ENCODE measurements at places on chromosomes 2 and 18.
A peak's percentile ranks its signal among the peaks of the same experiment; 100 is the strongest.

GRCh38 chr2:65033178-65033577, 23.0 kb upstream of the CEP68 start:
- no peak for DNase-seq

DNA sequence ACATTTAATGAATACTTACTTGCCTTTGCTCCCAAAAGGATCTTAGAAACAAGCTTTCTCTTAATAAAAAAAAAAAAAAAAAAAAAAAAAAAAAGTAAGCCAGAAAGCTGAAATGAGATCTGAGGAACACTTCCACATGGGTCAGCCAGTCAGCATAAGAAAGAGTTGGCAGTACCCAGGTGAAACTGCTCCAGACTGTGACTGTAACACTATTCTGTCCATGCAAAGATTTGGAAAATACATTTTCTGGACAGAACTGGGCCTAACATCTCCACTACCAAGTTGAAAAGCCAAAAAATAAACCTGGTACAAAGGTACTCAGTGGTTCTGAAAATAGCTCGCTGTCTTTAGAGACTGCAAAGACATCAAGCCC, 135.7 kb downstream of the THADA start:
- DNase-seq, result no peak

DNA sequence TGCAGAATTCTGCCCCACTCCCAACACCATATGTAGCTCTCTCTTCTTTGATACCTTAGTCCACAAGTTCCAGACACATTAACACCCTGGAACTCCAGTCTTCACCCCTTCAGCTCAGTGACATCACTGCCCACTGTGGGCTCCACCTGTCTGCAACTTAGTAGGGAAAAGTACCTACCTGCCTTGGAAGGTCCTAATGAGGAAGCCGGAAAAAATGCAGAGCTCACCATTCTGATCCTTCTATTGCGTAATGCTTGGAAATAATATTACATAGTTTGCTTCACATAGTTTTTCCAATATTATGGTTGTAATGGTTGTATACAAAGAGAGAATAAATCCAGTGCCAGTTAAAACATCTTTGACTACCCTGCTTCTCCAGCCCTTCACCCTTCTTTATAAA, 738.4 kb downstream of the RNF144A start:
- no peak for DNase-seq

- DNase-seq, result no peak
These were observed 81.9 kb downstream of the EPB41L5 start for GRCh38 chr2:120094795-120095194.

DNA sequence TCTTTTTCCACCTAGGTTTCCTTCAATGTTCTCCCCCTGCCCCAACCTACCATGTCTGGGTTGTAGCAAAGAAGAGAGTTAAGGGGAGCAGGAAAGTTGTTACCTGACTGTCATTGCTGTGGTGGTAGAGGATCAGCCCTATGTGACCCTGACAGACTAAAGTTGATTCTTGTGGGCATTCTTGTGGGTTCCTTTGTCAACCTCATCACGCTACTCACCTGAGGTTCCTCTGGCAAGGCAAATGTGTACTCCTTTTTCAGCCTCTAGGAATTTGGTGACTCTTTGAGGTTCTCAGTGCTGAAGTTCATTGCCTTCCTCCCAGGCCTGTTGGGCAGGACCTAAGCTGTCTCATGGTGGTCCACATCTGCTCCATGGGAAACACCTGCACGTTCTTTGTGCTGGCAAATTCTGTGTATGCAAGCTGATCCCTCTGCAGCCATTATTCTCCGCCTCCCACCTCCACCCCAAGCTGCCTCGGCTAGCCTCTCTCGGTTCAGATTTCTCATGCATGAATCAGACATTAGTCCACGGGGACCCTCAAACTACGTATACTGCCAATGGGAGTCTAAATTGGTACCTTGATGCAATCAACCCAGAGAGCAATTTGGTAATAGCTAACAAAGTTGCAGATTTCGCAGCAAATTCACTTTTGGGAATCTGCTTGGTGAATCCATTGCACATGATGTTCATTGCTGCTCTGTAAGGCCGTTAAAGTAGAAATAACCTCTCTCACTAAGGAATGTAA, 1.5 kb upstream of the GMCL1 start:
- no peak for DNase-seq

DNA sequence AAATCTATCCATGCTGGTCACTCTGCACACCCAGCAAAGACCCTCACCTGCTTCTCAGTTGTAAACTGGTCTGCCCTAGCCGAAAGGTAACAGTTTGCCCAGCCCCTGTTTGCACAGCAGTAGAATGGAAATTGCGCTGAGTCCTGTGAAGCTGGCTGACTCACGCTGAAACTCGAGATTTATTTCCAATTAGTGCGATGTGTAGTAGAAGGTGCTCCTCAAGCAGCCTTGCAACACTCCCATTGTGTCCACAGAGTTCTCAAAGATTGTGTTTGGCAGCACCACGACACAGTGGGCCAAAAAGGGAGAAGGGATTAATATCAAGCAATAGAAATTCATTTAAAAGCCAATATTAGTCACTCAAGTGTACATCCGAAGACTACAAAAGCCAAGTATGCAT, 21.7 kb upstream of the APCDD1 start:
- DNase-seq, result no peak

- DNase-seq, result no peak
These were observed 200.3 kb upstream of the ID2 start for GRCh38 chr2:8481463-8482009.

DNA sequence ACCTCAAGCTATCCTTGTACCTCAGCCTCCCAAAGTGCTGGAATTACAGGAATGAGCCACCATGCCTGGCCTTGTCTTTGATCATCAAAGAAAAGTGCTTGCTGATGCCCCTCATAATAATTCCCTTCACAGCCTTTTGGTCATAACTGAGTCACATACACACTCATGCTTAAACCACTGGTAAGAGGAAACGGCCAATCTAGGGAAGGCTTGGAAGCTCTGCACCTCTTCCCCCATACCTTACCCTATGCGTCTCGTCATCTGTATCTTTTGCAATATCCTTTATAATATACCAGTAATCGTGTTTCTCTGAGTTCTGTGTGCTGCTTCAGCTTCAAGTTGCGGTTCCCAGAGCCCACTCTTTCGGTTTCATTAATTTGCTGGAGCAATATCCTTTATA, 4.8 kb upstream of the RNF138 start:
- DNase-seq, result no peak

- DNase-seq, result no peak
These were observed 311.9 kb downstream of the NRXN1 start for GRCh38 chr2:50719837-50720696.

GRCh38 chr2:213013979-213014378, 137.4 kb downstream of the IKZF2 start:
- no peak for DNase-seq

- no peak for DNase-seq
These were observed 152.7 kb upstream of the SOX11 start for GRCh38 chr2:5539282-5540165.

DNA sequence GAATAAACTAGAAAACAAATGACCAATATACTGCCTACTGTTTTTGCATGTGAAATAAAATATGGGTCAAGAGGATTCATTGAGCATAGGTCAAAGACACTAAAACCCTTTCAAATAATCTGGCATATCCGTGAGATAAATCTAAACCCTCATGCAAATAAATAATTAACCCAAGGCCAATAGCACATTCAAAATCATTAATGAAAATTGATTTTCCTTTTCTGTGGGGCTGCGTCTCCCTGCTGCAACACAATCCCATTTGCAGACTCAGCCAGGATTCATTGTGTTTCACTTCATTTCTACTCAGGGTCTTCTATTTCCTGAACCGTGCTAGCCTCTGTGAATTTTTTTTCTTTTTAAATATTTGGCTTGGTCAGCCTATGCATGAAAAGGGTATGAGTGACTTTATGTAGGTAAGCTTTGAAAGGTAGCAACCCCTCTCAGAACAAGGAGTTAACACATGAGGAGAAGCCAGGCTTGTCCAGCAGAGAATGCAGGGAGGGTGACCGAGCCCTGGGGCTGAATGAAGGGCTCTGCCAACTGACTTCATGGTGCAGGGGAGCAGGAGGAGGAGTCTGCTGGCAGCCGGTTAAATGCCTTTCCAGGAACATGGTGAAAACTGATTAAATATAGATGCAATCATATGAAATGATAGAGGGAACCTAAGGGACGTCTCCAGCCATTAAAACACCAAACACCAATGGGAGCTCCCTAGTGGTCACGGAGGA, 10.3 kb upstream of the CTAGE1 start:
- DNase-seq, result no peak

DNA sequence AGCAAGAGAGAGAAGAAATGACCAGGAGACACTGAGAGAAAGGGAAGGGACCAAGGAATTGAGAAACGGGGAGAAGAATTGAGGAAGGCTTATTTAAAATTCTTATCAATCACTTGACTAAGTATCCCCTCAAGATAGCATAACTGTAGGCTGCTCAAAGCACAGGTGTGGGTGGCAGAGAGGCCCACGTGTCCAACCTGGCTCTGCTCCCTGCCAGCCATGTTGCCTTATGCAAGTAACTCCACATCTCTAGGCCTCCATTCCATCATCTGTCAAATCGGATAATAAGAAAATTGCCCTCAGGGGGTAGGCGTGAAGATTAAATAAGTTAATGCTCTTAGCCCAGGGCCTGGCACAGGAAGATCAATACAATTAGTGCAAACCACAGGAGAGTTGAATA, 7.4 kb upstream of the NPAS2 start:
- DNase-seq, result no peak

- no peak for DNase-seq
These were observed 73.2 kb downstream of the MBP start for GRCh38 chr18:77059294-77059916.

GRCh38 chr2:113054066-113054465, 1.4 kb upstream of the IL36B start:
- no peak for DNase-seq

- DNase-seq, result no peak
These were observed 256.0 kb downstream of the KIAA1328 start for GRCh38 chr18:37084912-37085311.

DNA sequence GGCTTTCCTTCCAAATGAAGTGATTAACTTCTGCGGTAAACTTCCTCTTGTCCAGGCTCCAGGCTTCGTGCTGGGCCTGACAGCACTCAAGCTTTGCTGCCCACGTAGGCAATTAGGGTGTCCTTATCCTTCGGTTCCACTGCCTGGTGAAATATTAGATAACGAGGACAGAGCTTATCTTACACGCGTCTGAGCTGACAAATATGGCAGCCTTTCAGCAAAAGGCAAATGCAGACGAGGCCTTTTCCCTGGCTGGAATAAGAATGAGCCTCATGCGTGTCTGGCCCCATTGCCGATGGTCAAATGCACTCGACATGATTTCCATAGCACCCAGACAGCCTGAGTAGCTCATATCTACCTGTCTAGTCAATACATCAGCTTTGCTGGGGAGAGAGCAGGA, 141.5 kb downstream of the FAM210A start:
- no peak for DNase-seq

GRCh38 chr2:231905026-231905425, 21.2 kb downstream of the NPPC start:
- DNase-seq, result no peak

GRCh38 chr2:74391209-74391579, 11.1 kb upstream of the DCTN1 start:
- no peak for DNase-seq

GRCh38 chr2:180728928-180729559, 251.4 kb upstream of the UBE2E3 start:
- DNase-seq, result peak; percentile 78

- DNase-seq, result no peak
These were observed 41.5 kb downstream of the LMAN2L start for GRCh38 chr2:96698221-96698861.

GRCh38 chr18:8808001-8808400, 102.6 kb downstream of the MTCL1 start:
- no peak for DNase-seq

- DNase-seq, result peak; percentile 97
These were observed 60.9 kb upstream of the MMADHC start for GRCh38 chr2:149648282-149649030.

DNA sequence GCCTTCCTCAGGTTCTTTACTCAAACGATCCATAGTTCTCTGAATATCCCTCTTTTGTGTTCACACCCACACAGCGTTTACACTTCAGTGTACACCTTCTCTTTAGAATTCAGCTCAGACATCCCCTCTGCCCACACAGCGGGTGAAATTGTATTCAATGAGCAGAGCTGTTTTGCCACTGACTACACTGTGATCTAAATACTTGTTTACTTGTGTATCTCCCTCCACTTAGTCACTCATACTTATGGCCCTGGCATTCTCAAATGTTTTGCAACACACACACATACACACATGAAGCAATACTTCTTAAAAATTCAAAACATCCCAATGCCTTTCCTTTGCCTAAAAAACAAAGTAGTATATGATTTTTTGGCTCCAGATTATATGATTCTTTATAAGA, 297.1 kb downstream of the TMX3 start:
- DNase-seq, result no peak

DNA sequence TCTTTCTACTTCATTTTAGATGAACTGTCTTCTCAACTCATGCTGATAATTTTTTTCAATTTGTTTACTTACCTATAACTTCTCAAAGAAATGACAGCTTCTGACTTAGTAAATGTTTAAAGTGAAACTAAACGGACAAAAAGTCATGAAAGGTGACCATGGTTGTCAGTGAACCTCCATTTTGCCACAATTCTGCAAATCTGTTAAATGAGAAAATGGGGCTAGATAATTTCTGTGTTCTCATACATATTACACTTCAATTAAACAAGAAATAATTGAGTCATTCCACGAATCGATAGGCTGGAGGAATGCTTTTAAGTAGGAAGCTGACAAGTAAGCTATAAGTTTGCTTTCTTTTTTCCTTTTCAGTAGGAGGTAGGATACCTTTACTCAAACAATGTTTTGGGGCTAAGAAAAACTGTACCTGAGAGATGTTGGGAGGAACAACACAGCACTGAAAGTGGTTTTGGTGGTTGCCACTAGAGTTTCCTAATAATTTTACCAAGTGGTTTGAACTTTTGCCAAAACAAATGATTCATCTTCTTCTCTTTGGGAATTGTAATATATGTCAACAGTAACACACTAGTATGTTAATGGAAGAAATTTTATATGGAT, 17.1 kb downstream of the DYNAP start:
- DNase-seq, result no peak

GRCh38 chr18:21366896-21367295, 124.9 kb downstream of the GREB1L start:
- DNase-seq, result no peak

GRCh38 chr2:231922311-231923009, 3.7 kb downstream of the NPPC start:
- DNase-seq, result no peak

- DNase-seq, result no peak
These were observed 103.7 kb downstream of the CACNB4 start for GRCh38 chr2:151995161-151995557.

DNA sequence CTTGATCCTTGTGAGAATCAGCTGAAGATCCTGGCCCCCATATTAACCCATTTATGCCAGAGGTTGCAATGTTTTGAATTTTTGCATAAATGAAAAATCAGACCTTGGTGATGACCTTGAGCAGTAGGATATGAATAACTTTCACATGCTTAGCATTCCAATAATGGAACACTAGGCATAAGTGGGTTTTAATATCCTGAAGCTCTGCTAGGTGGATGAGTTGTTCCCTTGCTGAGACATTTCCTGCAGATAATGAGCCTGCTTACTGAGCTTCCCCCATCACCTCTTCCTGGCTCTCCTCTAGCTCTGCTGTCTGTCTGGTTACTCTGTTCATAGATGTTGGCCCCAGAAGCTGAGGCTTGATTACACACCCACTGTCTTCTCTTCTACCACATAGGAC, 25.5 kb upstream of the SEC11C start:
- DNase-seq, result peak; percentile 3

GRCh38 chr2:1717113-1717512, 27.2 kb downstream of the PXDN start:
- DNase-seq, result no peak
